ENCODE measurements at places on chromosomes 1 and 21.
A peak's percentile ranks its signal among the peaks of the same experiment; 100 is the strongest.

DNA sequence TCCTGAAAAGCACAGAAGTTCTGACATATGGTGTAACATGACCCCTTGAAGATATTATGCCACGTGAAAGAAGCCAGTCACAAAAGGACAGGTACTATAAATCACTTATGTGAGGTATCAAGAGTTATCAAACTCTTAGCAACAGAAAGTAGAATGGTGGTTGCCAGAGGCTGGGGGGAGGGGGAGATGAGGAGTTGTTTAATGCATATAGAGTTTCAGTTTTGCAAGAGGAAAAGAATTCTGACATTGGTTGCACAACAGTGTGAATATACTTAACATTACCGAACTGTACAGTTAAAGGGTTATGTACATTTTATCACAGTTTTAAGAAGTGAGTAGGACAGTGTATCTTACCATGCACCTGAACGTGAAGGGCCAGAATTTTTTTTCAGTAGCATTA is 80.0 kb downstream of the USP25 start:
- no peak for DNase-seq

GRCh38 chr1:233393084-233393840 is 65.7 kb downstream of the MAP3K21 start:
- no peak for DNase-seq

DNA sequence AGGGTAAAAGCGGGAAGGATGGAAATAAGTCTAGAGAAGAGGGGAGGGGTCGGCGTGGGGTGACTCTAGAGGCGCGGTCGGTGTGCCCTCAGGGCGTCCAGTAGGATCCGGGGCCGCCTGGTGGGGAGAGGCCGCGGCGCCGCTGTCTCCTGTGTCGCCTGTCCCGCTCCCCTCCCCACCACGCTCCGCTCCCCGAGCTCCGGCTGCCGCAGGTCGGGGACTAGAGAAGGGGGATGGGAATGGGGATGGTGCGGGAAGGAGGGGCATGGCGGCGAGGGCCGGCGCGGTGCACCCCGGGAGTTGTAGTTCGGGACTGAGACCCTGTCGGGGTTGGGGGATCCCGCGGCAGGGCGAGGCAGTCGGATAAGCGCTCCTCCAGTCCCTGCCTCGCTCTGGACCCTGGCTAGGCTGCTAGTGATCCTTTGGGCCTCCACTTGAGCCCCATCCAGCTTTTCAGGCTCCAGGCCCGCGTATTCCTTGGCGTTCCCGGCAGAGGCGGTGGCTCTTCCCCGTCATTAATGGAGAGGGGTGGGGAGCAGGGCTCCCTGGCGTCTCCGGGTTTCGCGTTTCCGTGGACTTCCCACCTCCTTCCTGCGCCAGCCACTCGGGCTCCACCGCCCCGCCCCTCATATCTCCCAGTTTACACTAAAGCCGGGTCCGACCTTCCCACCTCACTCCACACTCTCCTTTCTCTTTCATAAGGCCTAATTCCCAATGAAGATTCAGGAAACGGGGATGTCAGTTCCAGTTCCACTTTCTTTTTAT is at the start of gene ENTREP3:
Gene ENTREP3, minus strand, starts transcription at position 241 of the 765 bp plus-strand sequence. CDS start 606 bp downstream, outside the sequence.
- DNase-seq: peak; percentile 76

GRCh38 chr1:29387210-29387609 is 150.9 kb downstream of the PTPRU start:
- no peak for DNase-seq

- no peak for DNase-seq
Observed at GRCh38 chr1:186658999-186659398, 21.2 kb downstream of the PTGS2 start.

- DNase-seq: no peak
Observed at GRCh38 chr1:174080819-174081218, 58.7 kb upstream of the RC3H1 start.

DNA sequence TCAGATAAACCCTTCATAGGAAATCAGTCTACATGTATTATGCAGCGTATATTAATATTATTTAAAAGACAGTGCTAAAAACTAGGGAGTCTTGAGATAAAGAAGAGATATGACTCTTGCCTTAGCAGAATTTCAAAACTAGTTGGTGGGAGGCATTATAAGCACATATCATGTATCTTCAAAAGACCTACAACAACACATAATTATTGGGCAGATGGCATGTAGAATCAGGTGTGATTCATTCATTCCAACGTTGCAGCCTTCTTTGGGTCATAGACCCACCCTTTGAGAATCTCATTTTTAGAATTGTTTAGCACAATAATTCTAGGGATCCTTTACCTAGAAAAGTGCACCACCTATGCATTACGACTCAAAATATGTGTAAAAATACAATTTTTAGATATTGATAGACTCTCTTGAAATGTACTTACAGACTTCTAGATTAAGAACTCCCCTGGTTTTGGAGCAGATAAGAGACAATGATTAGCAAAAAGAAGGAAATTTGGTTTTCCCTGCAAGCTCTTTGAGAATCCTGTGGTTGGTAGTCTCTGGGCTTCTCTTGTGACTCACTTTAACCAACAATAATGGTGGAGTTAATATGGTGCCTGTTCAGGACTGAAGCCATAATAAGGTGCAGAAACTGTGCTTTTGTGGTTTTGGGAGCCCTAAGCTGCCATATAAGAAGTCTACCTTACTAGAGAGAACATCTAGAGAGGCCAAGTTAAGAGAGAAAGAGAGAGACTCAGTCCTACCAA is 85.3 kb upstream of the RGS4 start:
- DNase-seq: no peak

- no peak for DNase-seq
Observed at GRCh38 chr1:96971849-96972602, 250.4 kb downstream of the PTBP2 start.

GRCh38 chr1:201763455-201764140 is 65.4 kb upstream of the IPO9 start:
- DNase-seq: no peak

GRCh38 chr1:99728494-99729235 is 37.8 kb downstream of the FRRS1 start:
- no peak for DNase-seq
